ENCODE measurements at places on chromosomes 13 and 19.

DNA sequence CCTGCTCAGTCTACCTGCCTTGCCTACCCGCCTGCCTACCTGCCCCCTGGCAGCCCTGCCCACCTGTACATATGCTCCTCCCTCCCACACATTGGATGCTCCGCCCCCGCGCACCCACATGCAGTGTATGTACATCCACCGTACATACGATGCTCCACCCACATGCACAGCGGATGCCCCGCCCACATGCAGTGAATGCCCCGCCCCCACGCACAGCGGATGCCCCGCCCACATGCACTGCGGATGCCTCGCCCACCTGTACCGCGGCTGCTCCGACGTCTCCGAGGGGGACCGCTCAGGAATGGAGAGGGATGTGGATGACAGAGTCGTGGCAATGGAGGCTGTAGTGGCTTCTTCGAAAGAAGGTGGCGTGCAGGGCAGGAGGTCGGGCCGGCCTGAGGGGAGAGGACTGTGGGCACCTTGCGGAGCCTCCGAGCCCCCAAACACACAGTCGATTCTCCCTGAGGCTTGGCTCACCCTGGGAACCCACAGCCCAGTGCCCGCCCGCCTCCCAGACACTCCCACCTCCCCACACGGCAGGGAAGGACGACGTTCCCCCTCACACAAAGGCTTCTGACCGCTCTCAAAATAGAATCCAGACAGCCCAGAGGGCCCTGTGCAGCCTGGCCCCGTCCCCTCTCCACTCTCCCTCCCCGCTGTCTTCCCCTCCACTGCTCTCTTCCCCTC is 16.5 kb upstream of the CACTIN start:
- no peak for DNase-seq

- DNase-seq, result no peak
These were observed 10.4 kb downstream of the NUDT19 start for GRCh38 chr19:32702010-32702409.

DNA sequence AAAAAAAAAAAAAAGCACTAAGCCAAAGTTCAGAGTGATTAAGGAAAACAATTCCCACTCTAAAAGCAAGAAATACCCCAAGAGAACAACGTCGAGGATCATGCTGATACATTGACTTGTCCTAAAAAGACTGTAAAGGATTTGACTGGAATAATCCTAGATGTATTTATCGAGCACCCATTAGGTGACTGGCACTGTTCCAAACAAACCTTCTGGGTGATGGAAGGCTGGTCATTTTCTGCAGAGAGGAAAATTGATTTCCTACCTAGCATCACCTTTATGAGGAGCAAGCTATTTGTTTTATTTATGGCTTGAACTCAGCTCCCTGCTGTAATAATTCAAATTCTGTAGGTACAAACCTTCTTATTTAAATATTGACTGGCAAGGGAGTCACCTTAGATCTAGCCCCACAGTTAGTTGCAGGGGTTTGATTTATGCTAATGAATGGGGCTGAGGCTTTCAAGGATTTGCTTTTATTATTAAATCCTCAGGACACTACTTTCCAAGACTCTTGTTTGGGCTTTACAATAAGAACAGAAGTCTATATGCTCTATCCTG is 471.0 kb downstream of the OLFM4 start:
- no peak for DNase-seq

DNA sequence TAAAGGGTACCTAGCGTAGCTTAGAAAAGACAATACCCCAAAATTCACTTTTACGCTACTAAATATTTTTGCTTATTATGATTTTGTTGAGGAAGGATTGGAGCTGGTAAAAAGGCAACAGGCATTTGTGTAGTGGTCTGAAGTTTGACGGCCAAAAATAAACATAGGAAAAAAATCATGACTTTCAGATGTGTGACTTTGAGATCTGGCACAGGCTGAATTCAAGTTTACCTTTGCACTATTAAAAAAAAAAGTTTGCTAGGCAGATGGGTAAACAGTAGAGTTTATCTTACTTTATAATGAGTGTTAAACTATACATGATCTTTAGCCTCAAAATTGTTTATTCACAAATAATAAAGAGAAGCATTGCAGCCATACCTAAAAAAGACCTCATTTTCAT is 24.3 kb upstream of the INTS6 start:
- DNase-seq, result no peak

DNA sequence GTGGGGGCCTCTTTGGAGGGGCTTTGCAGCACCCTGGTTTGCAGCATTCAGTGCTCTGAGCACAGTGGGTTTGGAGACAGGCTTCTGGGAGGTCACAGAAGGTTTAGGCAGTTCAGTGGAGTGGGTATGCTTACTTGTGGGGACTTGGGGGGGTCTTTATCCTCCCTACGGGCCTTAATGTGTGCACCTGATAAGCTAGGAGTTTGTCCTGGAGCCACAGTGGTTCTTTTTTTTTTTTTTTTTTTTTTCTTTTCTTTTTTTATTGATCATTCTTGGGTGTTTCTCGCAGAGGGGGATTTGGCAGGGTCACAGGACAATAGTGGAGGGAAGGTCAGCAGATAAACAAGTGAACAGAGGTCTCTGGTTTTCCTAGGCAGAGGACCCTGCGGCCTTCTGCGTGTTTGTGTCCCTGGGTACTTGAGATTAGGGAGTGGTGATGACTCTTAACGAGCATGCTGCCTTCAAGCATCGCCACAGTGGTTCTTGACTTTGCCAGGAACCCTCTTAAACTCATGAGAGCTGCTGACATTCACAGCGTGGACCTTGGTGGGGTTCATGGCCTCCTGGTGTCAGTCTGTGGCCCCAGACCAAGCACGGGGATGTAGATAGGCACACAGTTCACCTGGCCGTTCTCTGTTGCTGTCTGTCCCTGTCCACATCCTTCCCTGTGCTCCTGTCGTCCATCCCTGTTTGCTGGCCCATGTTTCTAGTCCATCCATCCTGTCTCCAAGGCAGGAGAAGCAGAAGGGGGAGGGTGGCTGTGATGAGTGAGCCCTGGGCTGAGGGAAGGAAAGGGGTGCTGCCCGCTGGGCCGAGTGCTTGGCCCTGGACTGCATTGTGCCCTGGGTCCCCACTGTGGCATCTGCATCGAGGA is 2.7 kb downstream of the EGLN2 start:
- no peak for DNase-seq

- no peak for DNase-seq
These were observed 357.8 kb downstream of the DCT start for GRCh38 chr13:94121686-94122085.

GRCh38 chr19:35704218-35704617 is at the start of gene ZBTB32:
ZBTB32 (plus strand) TSS chr19:35704558; CDS start chr19:35714627, 10,069 bp downstream.
- DNase-seq, result no peak

DNA sequence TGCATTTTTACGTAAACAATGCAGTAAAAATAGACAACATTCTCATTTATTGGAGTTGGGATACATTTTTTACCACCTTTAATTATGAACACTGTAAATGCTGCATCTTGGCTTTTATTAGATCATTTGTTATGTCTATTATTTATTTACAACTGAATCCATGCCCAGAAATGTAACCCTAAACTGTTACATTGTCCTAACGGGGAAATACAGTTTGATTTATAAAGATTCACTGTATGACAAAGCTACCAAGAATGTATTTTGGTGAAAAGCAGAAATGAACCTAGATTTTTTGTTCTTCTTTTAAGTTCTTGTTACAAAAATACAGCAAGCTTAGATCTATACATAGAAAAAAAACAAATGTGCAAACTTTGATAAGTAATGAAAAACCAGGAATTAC is 1.1 kb downstream of the METTL21C start:
- no peak for DNase-seq

DNA sequence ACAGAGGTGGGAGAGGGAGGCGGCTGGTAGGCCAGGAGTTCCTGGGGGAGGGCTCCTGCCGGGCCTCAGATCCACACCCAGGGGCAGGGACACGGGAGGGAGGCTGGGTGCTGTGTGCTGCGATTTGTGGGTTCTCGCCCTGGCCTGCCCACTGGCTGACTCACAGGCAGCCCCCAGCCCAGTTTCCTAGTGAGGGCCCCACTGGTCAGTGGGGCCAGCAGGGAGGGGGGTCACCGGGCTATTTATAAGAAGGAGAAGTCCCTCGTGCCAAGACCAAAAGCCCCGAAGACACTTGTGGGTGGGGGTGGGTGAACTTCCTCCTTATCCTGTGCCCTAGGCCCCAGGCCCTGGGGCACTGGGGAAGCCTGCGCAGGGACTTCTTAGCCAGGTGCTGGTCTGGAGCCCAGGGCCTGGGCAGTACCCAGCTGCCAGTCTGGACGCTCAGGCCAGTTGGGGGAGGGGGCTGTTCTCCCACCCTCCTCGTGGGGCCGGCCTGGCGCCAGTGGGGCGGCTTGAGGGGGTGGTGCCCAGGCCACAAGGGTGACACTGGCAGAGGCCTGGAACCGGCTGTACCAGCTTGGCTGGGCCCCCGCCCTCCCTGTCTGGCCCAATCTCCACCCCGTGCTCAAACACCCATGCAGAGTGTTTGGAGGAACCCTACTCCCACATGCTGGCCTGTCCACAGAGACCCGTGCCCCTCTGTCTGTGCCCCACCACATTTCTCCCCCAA is 5.0 kb upstream of the JUNB start:
- DNase-seq, result no peak

DNA sequence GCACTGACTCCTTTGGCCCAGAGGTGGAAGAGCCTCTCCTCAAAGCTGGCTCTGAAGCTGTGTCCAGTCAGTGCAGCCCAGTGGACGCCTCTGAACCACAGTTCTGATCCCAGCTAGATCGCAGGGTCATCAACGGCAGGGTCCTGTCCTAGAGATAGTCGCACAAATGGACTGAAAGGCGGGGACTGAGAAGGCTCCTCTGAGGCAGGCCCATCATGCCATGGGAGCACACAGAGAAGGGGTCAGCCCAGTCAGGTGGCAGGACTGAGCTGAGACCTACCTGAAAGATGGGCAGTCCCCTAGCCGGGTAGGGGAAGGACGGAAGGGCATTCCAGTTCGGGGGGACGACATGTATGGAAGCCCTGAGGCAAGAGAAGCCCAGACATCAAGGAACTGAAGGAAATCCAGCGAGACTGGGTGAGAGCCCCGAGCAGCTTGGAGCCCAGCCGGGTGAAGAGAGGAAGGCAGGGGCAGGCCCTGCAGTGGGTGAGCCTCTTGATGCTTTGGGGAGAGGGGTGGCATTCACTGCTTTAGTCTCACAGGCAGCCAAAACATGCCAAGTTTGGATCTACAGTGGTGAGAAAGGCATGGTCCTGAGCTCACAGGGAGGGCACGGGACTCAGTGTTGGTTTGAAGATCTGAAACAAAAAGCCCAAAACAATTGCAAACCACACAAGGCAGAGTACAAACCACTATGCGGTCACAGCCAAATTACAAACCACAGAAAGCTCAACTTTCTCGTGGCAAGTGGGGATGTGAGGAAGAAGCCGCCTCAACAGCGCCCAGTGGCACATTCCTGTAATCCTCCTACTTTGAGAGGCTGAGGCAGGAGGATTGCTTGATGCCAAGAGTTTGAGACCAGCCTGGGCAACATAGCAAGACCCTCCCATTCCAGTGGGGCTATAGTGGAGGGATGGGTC is 10.0 kb downstream of the CALM3 start:
- DNase-seq, result no peak

- no peak for DNase-seq
These were observed 3.0 kb downstream of the PPP6R1 start for GRCh38 chr19:55255618-55256423.

GRCh38 chr13:98155475-98156109 is 12.7 kb downstream of the FARP1 start:
- no peak for DNase-seq

DNA sequence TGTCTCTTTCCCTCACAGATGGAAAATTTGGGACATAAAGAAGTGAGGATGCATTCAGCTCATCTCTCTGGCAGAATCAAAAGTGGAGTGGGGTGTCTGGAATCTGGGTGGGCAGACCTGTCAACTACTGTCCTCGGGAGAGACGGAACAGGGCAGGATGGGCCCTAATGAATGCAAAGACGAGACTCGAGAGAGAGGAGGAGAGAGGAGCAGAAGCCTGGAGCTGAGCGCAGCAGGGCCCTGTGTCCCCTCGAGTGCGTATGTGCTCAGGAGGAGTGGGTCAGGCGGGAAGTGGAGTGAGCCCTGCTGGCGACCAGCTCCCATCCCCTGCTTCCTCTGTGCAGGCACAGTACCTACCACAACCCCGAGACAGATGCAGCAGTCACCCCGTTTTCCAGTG is 78.9 kb downstream of the TEX29 start:
- DNase-seq, result no peak

GRCh38 chr13:49939321-49939720 is 3.2 kb upstream of the SPRYD7 start:
- no peak for DNase-seq

DNA sequence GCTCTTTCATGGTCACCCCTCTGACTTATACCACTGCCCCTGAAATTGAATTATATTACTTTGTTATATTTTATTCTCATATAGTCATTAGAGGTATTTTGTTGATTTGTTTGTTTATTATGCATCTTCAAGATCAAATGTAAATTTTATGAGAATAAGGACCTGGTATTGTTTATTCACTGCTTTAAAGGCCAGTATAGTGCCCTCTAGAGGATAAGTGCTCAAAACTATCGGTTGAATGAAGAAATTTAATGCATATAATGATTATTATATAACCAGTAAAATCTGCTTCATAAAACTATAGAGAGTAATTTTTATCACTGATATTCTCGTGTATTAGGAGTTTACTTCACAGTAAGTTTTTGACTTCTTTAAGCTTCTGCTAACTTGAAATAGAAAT is 1401.9 kb downstream of the SLITRK1 start:
- no peak for DNase-seq

DNA sequence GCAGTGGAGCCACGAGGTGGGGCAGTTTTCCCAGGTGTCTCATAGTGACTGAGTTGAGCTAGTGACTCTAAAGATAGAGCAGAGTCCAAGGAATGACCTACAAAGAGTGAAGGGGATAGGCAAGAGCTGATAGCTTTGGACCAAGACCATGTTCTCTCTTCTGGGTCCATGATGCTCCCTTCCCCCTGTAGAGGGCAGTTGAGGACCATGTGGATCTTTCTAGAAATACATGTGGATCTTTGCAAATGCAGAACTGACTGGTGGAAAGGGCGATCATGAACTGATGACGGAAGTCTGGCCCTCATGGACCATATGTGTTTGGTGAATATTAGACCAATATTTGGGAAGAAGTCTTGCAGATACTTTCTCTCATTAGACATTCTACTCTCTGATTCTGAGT is 6.9 kb downstream of the PSG1 start:
- DNase-seq, result no peak

- no peak for DNase-seq
These were observed 45.6 kb upstream of the WDFY2 start for GRCh38 chr13:51538591-51539179.

GRCh38 chr19:30105727-30106126 is 163.7 kb downstream of the URI1 start:
- no peak for DNase-seq

- DNase-seq, result no peak
These were observed 38.6 kb upstream of the FBXL3 start for GRCh38 chr13:77065461-77066147.

DNA sequence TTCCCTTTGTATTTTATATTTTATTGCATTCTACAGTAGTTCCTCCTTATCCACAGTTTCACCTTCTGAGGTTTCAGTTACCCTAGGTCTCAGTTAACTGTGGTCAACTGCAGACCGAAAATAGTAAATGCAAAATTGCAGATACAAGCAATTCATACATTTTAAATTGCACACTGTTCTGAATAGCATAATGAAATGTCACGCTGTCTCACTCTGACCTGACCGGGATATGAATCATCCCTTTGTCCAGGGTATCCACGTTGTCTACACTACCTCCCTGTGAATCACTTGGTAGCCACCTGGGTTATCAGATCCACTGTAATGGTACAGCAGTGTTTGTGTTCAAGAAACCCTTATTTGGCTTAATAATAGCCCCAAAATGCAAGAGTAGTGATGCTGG is 325.0 kb downstream of the DNAJC15 start:
- no peak for DNase-seq

Data from SW 1271 (cell line).